ENCODE measurements at places on chromosomes 7 and 10.

GRCh38 chr10:6101181-6101580 is 12.3 kb downstream of the RBM17 start:
- no peak for DNase-seq

DNA sequence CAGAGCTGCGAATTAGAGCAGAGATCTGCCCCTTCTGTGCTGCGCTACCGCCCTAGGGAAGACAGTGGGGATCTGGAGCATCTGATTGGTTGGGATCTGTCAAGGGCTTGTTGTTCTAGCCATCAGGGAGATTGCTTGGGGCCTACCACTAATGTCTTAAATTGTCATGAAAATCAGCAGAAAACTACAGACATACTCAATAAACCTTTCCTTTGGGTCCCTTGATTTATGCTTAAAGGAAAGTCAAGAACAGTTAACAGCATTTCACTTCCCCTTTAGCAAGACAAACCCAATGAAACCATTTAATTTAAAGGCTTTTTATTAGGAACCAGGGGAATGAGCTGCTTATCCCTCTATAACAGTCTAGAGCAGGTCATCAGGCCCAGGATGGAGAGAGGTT is 10.0 kb downstream of the SLC25A28 start:
- no peak for DNase-seq

GRCh38 chr7:105429746-105430612 is 41.3 kb upstream of the SRPK2 start:
- peak; percentile 18 for DNase-seq

DNA sequence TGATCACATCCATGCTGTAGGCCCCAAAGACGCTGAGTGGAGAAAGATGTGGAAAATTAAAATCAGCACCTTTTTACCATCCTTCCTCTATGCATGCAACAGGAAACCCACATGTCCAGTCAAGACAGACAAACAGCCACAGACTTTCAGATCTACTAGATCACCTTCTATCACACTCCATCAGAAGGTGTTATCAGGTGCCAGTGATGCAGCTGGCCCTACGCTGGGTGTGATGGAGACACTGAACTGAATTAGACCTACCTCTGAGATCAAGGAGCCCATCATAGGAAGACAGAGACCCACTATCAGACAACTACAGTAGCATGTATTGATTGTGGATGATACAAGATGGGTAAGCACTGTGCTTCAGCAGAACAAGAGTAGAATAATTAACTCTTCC is 15.5 kb downstream of the CYP3A4 start:
- no peak for DNase-seq

DNA sequence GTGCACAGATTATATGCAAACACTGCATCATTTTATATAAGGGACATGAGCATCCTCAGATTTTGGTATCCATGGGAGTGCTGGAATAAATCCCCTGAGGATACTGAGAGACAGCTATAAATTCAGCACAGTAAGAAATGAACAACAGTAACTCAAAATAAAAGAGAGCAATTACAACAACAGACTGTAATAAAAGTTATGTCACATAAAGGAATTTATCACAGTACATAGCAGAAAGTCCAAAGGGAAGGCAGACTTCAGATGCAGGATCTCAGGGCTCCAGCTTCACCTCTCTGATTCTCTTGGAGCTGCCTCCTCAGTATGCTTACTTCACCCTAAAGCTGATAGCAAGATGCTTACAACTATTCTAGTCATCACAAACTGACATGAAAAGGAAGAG is 43.9 kb upstream of the STRIP2 start:
- no peak for DNase-seq

DNA sequence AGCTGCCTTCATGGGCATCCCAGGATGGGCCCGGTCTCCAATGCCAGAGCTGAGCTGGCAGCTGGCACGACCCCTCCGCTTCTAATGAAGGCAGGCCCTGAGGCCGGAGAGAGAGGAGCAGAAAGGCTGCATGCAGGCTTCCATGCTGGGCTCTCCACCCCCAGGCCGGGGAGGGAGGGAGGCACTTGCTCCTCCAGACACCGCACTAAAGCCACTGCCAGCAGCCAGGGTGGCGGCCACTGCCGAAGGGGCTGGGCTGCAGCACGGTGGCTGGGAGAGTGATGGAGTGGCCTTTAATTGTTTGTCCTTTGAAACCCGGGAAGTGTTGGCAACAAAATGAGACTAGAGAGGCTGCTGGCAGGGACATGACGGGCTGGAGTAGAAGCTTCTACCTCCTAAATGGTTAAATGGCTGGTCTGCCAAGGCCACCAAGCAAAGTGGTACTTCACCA is 236.5 kb downstream of the SKAP2 start:
- peak; percentile 64 for DNase-seq

DNA sequence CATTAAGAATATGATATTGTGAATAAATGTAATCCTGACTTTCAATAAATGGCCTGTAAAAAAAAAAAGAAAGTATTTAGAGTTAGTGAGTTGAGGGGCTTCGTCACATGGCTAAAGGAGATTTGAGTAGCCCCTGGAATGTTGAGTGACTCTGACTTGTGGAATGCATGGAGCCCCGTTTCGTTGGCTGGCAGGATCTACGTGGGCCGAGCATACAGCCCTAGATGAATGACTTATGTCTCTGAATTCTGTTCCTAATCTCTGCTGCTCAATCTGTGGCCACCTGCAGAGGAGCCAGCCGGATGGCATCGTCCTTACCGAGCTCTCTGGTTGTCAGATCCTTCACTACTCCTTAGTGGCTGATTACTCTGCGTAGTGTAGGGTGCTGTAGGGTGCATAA is 155.7 kb downstream of the MGMT start:
- no peak for DNase-seq

DNA sequence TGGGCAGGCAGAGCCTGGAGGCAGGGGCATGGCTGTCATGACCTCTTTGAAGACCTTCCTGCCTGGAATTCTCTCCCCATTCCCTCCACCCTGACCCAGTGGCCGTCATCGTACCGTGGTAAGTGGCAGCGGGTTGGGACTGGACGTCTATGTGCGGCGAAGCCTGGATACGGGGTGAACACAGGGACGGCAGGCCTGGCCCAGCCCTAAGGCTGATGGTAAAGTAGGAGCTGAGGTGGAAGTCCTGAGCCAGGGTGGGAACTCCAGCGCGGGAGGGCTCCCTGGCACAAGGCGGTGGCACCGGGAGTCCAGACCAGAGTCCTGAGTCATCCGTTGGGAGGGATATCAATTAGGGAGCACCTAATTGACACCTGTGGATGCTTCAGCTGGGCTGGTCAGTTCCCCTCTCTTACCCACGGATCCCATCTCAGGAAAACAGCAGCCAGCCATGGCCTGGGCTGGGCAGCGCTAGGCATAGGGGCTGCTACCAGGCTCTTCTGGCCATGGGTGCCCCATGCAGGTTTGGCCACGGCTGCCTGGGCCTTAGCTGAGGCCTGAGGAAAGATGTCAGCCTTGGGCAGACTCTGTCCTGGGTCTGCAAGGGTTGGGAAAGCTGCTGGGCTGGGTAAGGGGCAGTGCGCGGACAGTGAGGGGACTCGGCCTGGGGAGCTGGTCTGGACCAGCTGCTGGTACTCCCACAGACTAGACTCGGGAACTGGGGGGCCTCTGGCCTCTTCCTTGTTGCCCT is 3.3 kb downstream of the PPIF start:
- DNase-seq, result no peak

DNA sequence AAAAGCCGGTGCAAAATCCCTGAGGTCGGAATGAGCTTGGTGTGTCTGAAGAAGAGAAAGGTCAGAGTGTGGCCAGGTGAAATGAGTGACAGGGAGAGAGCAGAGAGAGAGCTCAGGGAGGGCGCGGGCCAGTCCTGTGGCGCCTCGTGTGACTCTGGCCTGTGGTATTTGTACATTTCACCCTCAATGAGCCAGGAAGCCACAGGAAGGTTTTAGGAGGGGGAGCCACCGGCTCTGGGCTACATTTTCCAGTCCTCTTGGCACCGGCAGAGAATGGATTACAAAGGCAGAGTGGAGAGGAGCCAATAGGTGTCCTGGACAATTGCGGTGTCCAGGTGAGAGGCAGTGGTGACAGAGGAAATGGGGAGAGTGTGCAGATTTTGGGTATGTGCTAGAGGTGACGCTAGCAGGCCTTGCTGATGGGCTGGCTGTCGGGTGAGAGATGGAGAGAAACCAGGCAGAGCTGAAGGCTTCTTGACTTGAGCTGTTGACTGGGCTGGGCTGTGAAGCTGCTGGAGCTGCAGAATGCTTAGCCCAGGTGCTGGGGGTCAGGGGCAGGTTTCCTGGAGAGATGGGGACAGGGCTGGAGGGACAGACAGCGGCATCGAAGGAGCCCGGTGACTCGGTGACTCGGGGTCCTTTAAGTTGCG is 38.1 kb downstream of the COL13A1 start:
- DNase-seq, result peak; percentile 30

- no peak for DNase-seq
These were observed 87.1 kb upstream of the STEAP1 start for GRCh38 chr7:90067171-90067570.

- DNase-seq, result peak; percentile 32
These were observed 70.5 kb upstream of the SFMBT2 start for GRCh38 chr10:7481368-7481765.

DNA sequence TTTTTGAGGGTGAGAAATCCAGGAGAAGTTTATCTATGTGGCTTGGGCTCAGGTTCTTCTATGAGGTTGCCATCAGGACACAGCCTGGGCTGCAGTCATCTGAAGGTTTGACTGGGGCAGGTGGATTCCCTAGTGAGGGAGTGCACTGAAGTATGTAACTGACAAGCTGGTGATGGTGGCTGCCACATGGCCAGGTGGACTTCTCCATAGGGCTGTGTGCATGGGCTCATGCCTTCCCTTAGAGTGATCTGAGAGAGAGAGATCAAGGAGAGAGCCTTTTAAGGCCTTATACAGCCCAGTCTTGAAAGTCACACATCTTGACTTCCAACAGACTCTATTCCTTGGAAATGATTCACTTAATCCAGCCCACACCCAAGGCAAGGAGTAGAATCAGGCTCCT is 266.6 kb upstream of the PITRM1 start:
- no peak for DNase-seq

DNA sequence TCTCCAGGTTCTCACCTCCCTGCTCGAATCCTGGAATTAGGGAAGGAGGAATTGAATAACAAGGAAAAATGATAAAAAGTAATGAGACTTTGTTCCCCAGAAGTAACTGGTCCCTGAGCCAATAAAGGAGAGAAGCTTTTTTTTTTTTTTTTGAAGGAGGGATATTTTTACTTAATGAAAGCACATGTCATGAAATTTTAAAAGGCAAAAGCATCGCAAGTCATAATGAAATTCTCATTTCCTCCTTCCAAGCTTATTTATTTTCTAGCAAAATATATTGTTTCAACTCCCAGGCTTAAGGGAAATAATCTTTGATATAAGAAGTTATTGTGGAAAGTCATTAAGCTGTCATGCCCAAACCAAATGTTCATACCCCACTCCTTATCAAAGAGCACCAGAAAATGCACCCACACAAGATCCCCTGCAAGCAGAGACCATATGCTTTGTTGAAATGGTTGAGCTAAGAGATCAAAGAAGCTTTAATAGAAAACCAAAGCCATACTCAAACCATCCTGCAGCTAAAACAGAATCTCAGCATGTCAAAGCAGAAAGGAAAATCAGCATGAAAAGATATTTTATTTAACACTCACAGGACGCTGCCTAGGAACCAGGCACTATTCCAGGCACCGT is 16.7 kb upstream of the ABCC2 start:
- DNase-seq, result no peak

DNA sequence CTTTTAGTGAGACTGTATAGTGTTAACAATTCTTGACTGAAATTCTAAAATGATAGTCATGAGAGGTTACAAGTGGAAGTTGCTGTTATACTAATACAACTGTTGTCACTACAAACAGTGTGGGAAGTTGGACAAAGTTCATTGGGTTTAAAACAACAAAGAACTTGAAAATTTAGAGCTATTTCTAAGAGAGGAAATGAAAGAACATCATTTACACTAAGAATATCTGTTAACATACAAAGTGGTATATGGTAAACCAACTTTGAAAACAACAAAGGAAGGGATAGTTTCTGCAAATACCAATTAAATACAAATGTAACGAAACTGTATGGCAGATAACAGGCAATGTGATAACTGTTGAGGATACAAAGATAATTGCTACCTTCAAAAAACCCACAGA is 11.6 kb downstream of the MTPN start:
- no peak for DNase-seq

DNA sequence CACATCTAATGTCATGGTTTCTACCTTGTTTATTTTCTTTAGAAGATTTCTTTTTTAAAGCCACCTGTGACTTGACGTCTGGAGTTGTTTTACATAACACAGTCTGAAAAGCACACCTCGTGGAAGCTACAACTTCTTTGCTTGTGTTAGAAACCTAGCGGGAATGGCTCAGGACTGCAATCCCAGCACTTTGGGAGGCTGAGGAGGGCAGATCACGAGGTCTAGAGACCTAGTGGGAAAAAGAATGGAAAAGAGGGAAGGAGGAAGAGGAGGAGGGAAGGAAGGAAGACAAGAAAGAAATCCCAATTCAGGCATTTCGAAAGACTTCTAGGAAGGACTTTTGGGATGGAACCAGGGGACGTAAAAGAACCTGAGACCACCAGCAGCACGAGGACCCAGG is 146.3 kb upstream of the CELF2 start:
- DNase-seq, result no peak

- DNase-seq, result no peak
These were observed 73.1 kb downstream of the CLEC2L start for GRCh38 chr7:139596626-139597025.

- DNase-seq, result no peak
These were observed 345.9 kb downstream of the KIF20B start for GRCh38 chr10:90047243-90047729.

GRCh38 chr10:23994459-23995046 is 214.4 kb upstream of the KIAA1217 start:
- DNase-seq, result peak; percentile 89

DNA sequence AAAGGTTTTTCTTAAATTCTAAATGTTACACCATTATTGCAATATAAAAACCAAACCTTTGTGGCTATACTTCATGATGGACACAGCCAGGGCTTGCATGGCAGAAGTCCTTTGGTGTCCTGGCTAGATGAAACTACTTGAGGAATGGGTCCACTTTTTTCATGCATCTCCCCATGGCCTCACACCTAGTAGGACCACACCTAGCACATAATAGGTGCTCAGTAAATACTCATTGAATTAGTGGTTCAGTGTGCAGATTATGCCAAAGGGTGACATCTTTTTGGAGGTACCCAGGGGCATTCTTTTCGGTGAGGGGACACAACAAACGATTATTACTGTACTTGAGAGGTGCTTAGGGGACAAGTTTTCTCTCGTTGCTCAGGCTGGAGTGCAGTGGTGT is 20.7 kb upstream of the SRGN start:
- DNase-seq, result no peak

- DNase-seq, result no peak
These were observed 29.4 kb upstream of the C10orf71 start for GRCh38 chr10:49269523-49269922.
